T follicular helper cell (primary cell): ENCODE measurements at places on chromosomes 4 and X.

- no peak for DNase-seq
Observed at GRCh38 chr4:8038083-8038482, 98.4 kb upstream of the AFAP1 start.

GRCh38 chr4:38855466-38855865, 1.2 kb downstream of the TLR6 start:
- DNase-seq: no peak

- no peak for DNase-seq
Observed at GRCh38 chr4:157045507-157046127, 30.3 kb upstream of the GLRB start.

DNA sequence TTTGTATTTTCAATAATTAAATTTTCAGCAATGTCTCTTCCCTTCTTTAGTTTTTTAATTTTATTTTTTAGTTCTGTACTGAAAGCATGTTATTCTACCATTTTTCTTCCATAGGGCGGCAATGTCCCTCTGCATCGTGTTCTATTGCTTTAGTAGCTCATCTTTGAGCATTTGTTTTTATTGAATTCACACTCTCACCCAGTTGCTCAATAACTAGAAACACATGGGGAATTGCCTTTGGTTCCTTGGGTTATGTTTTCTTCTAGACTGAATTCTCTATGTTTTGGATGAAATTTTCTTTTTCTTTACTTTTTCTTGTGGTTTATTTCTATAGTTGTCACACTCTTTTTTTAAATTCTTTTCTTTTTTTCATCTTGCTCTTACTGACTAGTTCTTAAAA, 233.8 kb upstream of the LDB2 start:
- no peak for DNase-seq

- no peak for DNase-seq
Observed at GRCh38 chr4:138450546-138451275, 208.6 kb upstream of the SLC7A11 start.

- no peak for DNase-seq
Observed at GRCh38 chr4:87985097-87985886, 9.8 kb downstream of the SPP1 start.
